HFF-Myc (cell line): ENCODE measurements at places on chromosomes 2 and 18.

DNA sequence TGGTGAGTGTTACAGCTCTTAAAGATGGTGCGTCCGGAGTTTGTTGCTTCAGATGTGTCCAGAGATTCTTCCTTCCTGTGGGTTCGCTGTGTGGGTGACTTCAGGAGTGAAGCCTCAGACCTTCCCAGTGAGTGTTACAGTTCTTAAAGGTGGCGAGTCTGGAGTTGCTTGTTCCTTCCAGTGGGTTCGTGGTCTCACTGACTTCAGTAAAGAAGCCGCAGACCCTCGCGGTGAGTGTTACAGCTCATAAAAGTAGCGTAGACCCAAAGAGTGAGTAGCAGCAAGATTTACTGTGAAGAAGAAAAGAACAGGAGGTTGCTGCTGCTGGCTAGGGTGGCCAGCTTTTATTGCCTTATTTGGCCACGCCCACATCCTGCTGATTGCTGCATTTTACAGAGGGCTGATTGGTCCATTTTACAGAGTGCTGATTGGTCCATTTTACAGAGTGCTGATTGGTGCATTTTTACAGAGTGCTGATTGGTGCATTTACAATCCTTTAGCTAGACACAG, 34.0 kb upstream of the SPTBN1 start:
- no peak for DNase-seq

DNA sequence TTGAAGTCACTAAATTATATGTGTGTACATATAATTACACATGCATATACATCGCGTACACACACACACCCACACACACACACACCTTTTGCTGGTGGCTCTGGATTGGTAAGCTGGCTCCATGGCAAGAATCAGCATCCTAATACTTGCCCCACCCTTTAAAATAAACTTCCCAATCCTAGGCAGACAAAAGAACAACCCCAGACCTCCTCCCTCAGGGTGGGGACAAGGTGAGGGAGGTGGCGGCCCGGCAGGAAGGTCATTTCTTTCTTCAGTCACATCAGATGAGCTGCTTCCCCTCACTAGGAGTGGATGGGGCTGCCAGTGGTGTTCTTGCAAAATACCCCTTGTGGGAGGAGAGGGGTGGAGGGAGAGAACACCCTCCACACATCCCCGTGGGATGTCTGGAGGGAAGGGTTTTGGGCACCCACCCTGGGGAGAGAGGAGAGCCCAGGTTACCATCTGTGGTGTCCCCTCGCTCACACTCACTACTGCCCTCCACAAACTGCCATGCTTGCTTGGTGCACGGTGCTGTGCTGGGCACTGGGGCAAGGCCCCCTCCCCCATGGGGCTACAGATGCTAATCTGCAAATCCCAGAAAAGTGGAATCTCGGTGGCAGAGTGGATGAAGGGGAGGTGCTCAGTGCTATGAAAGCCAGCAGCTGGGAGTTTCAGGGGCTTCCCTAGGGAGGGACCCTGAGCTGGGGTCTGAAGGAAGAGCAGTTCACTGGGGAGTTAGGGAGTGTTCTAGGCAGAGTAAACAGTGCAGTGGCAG, 64.0 kb downstream of the ODC1 start:
- no peak for DNase-seq

GRCh38 chr18:48462510-48462909, 53.3 kb upstream of the ZBTB7C start:
- no peak for DNase-seq

- DNase-seq = no peak
Measured at GRCh38 chr18:62330650-62331049, 5.5 kb downstream of the TNFRSF11A start.

DNA sequence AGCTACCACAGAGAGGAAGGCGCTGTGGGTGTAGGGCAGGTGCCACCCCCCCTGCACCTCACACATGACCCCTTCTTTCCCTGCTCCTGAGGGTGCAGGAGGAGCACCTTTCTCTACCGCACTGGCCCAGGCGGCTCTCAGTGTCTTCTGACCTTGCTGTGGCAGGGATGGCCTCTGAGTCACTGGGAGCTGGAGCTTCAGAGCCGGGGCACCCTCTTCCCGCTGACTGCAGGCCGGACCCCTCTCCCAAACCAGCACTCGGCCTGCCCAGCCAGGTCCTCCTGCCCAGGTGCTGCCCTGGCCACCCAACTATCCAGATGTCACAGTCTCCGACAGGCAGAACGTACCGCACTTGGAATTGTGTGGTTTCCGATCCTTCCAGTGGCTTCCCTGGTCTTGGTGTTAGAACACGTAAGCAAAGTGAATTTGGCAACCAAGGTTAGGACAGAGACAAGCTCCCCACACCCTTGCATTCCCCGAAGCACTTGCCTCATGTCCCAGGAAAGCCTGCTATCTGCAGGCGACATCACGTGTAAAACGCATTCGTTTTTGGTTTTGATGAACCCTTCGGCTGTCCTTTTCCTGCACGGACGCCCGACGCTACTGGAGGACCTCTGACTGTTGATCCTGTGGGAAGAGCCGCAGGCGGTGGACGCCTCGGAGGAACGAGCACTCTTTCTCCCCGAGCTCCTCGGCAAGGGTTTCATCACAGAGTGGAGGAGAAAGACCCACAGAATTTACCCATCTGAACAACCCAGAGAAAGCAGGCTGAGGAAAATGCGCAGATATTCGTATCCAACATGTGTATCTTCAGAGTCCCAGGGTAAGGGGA, 24.7 kb upstream of the KCNG2 start:
- DNase-seq = no peak
